ENCODE measurements at places on chromosomes 11 and 22.

- DNase-seq: no peak
Observed at GRCh38 chr11:115903179-115903578, 399.0 kb upstream of the CADM1 start.

DNA sequence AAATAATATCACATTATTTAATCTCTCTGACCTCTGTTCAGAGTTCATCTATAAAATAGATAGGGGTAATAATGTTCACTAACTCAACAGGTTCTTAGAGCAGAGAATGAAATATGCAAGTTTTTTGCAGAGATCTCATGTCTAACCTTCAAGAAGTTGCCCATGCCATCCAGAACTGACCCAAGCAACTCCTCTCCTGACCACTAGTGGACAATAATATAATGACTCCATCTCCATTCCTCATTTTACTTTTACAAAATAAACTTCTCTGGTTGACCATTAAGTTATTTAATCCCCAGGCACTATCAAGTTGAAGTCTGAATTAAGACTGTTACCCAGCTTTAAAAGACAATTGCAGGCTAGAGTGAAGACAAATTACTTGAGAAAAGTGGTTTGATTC, 382.6 kb downstream of the KCNA4 start:
- no peak for DNase-seq

GRCh38 chr22:20034143-20034542, 13.2 kb downstream of the TANGO2 start:
- DNase-seq: no peak

DNA sequence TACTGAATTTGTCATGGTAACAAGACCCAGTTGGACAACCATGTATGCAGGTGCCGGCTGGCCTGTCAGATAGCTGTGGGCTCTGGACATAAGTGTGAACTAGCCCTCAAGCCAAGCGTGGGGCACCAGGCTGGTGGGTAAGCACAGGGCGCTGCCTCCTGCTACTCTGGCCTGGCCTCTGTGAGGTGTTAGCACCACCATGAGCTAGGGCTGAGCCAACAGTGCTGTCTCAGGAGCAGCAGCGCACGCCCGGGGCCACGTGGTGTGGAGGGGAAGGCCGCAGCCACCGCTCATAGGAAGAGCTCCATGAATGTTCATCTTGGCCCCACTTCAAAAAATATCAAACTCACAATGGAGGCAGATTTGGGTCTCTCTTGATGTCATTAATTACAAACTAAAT, 35.3 kb upstream of the GNB1L start:
- no peak for DNase-seq

GRCh38 chr22:36926721-36927435, 13.4 kb downstream of the CSF2RB start:
- no peak for DNase-seq

- DNase-seq: no peak
Observed at GRCh38 chr11:555227-555779, 5.2 kb downstream of the LMNTD2 start.

DNA sequence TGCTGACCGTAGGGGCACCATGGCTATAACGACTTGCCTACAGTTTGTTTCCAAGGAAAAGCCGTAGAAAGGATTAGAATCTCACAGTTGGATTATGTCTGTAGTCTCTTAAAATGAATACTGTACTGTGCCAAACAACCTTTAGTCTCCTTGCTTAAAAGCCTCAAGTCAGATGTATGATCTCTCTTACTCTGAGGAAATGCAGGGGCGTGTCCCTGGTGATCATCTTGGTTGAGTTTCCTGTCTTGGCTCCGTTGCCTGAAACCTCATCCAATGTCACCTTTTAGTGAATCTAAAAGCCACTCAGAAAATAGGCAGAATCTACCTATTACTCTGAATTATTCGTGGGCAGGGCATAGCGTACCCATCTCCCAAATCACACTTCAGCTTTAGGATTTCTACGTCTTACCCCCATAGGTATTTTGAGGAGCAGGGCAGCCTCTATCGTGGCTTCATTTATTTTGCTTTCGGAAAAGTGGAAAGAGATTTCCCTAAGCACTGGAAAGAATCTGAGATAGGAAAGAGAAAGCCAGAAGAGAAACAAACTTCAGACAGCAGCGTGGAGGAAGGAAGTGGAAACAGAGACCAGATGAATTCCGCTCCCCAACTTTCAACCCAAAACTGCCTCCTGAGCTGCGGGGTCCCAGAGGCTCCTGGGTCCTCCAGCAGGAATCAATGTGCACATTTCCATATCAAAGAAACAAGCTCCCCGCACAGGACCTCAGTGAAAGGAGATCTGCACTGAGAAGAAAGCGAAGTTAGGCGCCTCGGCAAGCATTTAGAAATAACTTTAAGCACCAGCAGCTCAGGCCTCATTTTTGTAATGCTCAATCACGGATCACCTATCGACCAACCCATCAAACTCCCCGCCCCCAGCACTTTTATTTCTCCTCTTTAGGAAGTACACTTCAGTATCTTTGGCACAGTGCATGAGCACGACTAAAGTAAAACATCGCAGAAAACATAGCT, 245.8 kb downstream of the ETS1 start:
- DNase-seq: peak; percentile 44

GRCh38 chr11:12100429-12100828, 10.0 kb upstream of the MICAL2 start:
- DNase-seq: no peak

DNA sequence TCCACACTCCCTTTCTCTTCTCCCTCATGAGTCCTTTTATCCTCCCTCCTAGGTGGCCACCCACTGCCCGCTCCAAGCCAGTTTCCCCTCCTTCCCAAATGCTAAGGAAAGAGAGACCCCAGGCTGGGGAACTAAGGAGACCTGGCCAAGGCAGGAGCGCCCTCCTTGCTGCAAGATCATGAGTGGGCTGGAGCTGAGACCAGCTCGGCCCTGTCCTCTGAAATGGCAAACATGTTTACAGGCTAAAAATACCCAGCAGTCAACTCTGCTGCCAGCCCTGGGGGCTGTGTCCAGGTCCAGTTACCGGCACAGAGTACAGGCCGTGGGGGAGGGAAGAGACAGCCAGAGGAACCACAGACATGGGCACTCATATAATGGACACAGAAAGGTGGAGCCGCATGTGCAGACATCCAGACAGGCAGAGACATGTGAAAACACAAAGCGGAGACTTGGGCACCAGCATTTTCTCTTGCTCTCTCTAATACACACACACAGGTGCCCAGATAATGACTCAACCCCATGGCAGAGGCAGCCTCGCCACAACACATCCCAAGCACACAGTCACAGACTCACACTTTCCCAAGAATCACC, 1.2 kb upstream of the AHNAK start:
- DNase-seq: no peak

DNA sequence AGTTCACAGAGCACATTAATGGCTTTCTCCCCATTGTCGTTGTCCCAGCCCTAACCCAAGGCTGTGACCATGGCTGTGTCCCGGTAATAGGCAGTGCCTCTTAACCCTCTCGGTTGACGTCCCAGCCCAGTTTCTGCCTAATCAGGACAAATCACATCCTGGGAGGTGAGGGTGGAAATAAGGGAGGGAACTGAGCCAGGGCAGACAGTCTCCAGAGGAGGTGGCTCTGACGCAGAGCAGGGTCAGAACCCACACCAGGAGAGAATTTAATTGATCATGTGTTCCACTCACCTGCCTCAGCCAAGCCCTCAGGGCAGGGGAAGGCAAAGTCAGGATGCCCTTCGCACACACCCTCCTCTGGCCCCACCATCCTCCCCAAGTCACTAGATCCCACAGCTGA, 17.0 kb downstream of the SLC43A1 start:
- no peak for DNase-seq

DNA sequence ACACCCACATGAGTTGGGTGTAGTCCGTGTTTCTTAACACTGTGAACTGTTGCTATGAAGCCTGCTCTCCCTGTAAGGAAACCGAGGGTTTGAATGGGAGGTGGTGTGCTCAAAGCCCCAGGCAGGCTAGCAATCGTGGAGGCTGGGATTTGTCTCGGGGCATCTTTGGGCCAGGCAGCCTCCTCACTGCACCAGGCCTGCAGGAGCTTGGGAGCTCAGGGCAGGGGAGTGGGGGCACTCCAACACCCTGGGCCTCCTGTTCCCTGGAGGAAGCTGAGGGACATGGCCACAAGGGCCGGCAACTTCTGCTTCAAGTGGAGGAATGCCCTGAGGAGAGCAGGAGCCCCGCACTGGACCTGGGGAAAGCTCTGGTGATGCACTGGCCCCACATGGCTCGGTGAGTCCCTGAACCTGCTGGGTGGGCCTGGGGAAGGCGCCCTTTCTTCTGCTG, 164.7 kb upstream of the B3GAT1 start:
- DNase-seq: peak; percentile 16

GRCh38 chr11:70117567-70118145, 39.5 kb downstream of the ANO1 start:
- DNase-seq: no peak

- DNase-seq: no peak
Observed at GRCh38 chr22:45163099-45163450, 650 bp upstream of the NUP50 start.

DNA sequence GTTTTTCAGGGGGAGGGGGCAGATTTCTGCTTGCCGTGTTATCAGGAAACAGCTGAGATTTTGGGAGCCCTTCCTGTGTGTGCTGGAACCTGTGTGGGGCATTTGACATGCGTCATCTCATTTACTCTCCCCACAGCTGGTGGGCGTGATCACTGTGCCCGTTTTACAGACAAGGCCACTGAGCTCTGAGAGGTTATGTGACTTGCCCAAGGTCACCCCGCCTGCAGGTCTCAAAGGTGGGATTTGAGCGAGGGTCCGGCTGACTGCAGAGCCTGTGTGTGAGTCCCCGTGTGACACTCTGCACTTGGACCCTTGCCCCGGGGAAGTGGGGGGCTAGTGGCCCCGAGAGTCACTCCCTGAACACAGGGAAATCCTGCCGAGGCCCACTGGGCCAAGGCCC, 48.5 kb upstream of the GCAT start:
- DNase-seq: no peak

Data from activated naive CD4-positive, alpha-beta T cell treated with anti-CD3 and anti-CD28 coated beads, Interleukin-2, amount 50 U/mL, for 72 hours (primary cell).